WTC11 (cell line): ENCODE measurements at places on chromosomes 7 and 10.

- DNase-seq: no peak
These were observed 72.6 kb upstream of the PDLIM1 start for GRCh38 chr10:95363303-95363912.

- no peak for DNase-seq
These were observed 79.5 kb downstream of the CUX1 start for GRCh38 chr7:101896941-101897340.

DNA sequence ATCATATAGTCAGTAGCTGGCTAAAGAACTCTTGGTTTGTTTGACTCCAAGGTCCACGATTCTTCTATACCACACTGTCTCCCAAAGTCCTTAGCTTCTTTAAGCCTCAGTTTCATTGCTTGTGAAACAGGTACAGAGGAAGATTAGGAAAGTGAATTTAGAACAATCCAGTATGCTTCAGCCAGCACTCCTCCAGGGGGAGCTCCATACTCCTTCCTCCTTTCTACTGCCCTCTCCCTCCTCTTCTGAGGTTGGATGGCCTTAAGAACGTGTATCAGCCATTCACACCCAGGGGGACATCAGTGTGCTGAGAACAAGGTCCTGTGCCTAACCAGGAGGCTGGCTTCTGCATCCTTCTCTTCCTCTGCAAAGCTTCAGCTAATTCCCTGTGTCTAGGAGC lies 54.8 kb upstream of the CALD1 start:
- DNase-seq: peak; percentile 41

GRCh38 chr10:12602521-12602920 lies 253.2 kb downstream of the CAMK1D start:
- DNase-seq: no peak

DNA sequence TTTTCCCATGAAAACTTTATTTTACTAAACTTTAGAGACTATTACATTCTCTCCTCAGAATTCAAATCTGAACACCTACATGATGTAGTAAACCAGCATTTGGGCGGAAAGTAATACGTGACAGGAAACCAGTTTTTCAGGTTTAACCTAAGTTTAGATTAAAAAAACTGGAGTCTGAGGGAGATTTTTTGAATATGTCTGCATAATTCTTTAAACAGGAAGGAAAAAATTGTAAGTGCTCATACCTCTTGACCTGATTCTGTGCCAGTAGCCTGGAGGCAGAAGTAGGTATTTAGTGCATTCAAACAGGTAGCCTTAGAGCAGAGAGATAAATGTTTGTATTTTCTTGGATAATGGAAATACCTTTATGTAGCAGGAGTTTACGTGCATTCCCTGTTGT lies 224.3 kb downstream of the MDFIC start:
- no peak for DNase-seq

- peak; percentile 19 for DNase-seq
These were observed 17.6 kb downstream of the ASB13 start for GRCh38 chr10:5648494-5649457.

GRCh38 chr7:8480527-8480926 lies 47.1 kb downstream of the NXPH1 start:
- no peak for DNase-seq

DNA sequence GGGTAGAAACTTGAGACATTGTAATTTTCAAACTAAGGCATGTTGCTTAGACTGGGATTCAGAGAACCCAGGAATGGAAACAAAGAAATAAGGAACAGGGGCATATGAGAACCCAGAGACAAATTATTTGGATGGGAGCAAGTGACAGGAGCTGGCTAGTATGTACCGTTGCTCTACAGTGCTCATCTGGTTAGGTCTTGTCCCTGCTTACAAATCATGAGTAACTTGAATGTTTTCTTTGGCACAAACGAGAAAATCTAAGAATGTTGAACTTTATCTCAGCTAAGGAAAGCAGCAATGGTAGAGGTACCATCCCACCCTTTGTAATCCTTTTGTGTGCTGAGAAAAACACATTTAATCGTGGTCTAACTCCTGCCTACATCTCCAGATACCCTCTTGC lies 116.0 kb upstream of the IMMP2L start:
- DNase-seq: no peak

- no peak for DNase-seq
These were observed 14.9 kb upstream of the IFIT1B start for GRCh38 chr10:89362929-89363328.

DNA sequence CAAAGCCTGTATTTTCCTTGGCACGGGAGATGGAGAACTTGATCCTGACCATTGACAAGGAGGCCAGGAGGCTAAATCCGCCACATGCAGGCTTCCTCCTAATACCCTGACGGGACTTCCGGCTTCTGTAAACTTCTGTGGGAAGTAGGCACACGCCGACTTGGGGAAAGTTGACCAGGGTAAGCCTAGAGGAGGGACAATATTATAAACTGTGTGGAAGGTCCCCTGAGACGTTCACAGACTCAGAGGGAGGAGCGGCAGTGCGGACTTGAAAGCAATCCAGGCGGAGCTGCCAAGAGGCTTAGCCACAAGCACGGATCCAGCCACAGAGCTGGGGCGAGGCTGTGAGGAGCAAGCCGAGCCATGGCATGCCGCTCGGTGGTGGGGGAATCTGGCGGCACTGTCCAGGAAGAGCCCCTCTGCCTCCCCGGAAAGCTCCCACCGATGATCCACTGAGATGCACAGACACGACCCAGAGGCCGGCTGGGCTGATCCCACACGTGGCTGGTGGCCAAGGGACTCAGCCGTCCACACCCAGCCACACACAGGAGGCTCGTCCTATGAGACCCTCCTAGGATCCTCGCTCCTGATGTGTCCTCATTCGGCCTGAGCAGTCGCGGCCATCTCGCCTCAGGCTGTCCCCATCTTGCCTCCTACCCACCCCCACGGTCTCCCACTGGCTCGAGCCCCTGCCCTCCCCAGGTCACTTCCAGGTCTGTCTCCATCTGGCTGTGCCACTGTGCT lies 40.0 kb upstream of the INSIG1 start:
- no peak for DNase-seq

DNA sequence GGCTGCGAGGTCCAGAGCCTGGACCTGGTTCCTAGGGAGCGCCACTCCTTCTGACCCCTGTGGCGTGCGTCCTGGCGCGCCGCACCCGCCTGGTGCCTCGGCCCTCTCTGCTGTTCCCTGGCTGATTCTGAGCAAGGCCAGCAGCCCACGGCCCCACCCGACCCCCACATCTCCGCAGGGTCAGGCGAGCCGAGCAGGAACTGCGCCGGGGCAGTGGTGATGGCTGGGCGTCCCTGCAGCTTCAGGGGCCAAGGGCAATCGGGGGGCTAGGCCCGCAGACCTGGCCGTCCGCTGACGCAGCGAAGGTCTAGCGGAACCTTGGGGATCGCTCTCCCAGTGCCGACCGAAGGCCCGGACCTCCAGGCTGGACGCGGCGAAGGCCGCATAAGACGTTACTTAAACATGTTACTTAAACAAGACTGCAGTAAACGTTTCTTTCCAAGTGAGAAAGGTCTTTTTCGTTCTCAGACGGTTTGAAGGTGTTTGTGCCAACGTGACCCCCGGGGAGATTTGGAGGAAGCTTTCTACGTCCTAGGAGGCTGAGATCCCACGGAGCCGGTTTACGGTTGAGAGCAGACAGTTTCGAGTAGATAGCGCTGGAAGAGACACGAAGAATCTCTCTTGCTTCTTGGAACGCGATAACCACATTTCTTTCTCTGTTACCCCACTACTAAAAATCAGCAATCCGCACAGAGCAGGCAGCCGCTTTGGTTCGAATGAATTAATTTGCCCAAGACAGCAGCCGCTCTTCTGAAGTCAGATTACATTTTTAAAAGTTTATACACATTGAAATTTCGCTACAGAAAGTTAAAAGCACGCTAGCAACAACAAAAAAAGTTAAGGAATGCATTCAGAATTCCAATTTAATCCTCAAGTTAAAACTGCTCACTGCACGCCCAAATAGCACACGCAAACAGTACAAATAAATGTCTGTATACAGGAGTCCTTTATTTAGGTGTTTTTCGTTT lies 4.9 kb upstream of the NKX2-3 start:
- DNase-seq: no peak

DNA sequence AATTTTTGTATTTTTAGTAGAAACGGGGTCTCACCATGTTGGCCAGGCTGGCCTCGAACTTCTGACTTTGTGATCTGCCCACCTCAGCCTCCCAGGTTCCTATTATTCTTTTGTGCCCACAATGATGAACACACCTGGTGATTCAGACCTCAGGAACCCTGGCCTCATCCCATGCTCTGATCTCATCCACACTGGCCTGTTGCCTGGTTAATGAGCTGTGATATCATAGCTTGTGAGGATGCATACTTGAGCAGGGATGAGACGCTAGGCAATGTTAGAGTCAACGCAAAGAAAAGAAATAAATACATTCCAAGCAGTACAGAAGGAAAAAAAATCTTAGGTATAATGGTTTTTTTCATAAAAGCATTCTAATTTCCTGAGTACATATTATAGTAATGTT lies 82.4 kb upstream of the RNF32 start:
- no peak for DNase-seq

DNA sequence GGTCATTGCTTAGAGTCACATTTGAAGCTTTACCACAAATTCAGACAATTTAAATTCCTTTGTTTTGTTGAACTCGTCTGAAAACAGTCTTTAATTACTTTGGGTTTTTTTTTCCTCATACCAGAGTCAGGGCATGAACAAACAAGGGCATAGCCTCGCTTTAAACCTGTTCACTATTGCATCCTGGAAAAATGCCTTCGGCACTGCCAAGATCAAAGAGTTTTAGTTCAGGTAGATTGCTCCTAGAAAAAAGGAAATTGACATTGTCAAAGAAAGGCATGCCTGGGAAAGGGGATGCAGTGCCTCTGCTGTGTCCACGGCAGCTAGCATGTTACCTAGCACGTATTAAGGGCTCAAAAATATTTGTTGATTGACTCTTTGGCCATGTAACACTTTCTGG lies 235.1 kb downstream of the ARHGAP21 start:
- no peak for DNase-seq

DNA sequence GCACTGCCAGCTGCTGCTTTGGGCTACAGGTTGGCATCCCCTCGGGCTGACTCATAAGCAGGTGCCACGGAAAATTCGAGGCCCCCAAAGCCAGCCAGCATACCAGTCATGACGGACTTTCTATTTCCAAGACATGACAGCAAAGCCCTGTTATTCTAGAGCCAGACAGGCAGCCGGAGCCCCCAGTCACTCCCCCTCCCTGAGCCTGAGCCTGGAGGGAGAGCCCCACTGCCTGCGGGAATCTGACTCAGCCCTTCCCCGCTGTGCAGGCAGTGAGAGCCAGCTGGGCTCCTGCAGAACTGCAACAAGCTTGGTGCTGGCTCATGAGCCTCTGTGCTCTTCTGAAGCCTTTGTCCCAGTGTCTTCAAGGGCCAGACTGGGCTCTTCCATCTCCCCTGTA lies 15.8 kb downstream of the BTBD16 start:
- peak; percentile 34 for DNase-seq

DNA sequence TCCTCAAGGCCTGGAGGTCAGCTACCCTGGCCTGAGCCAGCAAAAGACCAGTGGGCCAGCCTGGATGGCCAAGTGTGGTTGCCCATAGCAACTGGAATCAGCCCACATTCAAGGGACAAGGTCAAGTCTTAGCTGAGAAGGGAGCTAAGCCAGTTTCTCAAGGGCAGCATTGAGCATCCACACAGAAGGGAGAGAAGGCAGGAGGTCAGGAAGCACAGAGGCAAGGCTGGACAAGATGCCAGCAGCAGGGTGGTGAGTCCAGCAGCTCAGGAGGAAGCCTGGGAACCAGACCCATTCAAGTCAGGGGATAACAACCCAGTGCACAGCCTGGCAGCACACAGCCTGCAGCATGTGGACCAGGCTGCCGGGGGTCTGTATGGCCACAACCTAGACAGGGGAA lies 54.0 kb upstream of the ZMIZ1 start:
- no peak for DNase-seq

DNA sequence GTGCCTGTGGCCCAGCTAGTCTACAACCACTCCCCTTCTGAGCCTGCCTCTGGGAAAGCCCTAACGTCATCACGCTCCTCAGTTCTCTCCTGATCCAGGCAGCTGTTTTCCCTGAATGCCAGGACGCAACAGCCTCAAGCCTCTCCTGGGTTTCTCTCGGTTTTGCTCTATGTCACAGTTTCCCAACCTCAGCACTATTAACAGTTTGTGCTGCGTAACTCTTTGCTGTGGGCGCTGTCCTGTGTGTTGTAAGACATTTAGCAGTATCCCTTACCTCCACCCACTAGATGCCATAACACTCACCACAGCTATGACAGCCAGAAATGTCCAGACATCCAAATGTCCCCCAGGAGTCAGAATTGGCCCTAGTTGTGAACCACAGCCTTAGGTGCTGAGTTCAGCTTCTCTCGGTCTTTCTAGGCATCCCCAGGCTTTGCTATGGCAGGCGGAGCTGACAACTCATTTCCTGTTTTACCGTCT lies 226.3 kb upstream of the NPVF start:
- no peak for DNase-seq

- DNase-seq: no peak
These were observed 170.8 kb downstream of the MGMT start for GRCh38 chr10:129637846-129638245.
